ENCODE measurements at places on chromosomes 7 and 10.

DNA sequence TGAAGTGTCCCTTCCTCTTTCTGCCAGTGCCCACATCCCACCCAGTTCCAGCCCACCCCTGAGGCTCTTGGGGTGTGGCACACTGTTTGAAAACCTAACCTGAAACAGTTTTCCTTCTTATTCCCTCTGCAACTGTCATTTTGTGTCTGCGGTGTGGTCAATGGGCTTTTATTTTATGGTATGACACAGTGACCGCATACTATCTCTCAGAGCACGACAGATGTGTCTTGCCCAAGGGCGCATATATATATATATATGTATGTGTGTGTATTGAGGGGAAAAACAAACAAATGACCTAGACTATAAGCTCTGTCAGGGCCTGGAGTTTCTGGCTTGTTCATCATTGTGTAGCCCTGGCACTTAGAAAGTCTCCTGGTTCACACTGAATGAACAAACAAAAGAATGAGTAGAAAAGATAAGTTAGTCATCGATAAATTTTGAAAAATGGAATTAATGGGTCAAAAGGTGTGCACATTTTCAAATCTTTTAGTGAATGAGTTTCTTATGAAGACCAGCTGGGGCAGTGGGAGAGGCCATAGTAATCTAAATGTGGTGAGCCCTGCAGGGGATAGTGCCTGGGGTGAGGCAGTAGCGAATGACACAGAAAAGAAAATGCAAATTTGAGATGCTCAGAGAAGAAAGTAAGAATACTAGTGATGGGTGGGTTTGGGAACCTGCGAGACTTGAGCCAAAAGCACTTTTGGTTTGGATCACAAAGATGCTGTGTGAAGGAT, 198.4 kb downstream of the SNX10 start:
- no peak for DNase-seq

- DNase-seq = no peak
Measured at GRCh38 chr7:131948434-131949053, 392.1 kb upstream of the PODXL start.

- DNase-seq = no peak
Measured at GRCh38 chr10:127195041-127195506, 1.3 kb downstream of the INSYN2A start.

- no peak for DNase-seq
Measured at GRCh38 chr7:155418304-155418703, 39.6 kb upstream of the EN2 start.

- no peak for DNase-seq
Measured at GRCh38 chr10:79244841-79245504, 102.3 kb upstream of the PPIF start.

All from stomach (tissue), 19 donors.